ENCODE measurements at places on chromosomes 13 and 19. TPM values are rescaled to one million over a fixed set of nuclear protein-coding genes. Genes with fewer than 3 reads are reported as not detected.

- DNase-seq = no peak
These were observed 31.3 kb downstream of the GRIK5 start for GRCh38 chr19:42038666-42039065.

GRCh38 chr13:29858231-29858630 is 7.8 kb upstream of the UBL3 start:
- DNase-seq = no peak

GRCh38 chr19:3520166-3521103 is 14.3 kb downstream of the FZR1 start:
- DNase-seq = peak; percentile 66

DNA sequence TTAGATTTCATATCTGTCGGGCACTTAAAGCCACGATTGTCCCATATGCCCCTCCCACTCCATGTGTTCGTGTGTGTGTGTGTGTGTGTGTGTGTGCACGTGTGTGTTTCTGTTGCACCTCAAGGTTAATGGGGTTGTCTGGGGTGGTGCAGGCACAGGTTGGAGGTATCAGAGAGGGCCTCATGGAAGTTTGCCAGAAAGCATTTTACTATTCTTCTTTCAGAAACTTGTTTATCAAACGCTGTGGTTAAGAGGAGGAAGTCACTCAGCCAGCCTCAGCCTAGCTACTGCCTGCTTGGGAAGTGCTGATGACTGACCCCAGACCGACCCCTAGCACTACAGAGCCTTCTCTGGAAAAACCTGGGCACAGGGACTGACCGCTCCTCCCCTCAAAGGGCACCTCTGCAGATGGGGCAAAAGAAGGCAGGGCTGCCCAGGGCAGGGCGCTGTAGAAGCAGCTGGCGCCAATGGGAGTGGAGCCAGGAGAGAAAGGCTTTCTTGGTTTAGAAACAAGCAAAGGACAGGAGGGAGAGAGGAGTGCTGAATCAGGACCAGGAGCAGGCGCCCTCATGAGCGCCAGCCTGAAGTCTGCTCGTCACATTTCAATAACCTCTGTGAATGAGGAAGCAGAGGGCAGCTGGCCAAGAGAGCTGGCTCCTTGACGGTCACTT is 3.9 kb downstream of the SIAH3 start:
- DNase-seq = no peak

DNA sequence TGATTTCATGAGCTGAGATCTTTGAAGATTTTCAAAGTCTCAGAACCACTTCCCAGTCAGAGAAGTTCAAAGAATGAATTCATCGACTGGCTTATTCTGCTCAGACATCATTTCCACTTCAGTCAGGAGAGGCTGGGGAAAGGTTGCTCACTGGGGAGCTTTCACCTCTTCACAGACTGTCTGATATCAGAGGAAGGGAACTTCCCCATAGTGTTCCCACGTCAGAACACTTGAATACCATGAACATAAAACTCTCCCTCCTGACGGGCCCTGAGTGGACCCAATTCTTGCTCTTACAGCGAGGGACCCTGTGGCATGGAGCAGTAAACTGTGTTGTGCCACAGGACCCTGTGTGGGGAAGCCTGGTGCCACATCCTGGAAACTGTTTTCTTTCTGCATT is 492.6 kb downstream of the COG6 start:
- DNase-seq = no peak

GRCh38 chr19:40081411-40081810 is 9.3 kb downstream of the ZNF780A start:
- no peak for DNase-seq

- DNase-seq = no peak
These were observed 122.3 kb downstream of the B3GLCT start for GRCh38 chr13:31322026-31322425.

GRCh38 chr19:38412961-38413360 is 10.1 kb downstream of the FAM98C start:
- no peak for DNase-seq

- DNase-seq = no peak
These were observed 41.3 kb upstream of the SCEL start for GRCh38 chr13:77494226-77494625.

GRCh38 chr13:76764916-76765315 is 121.3 kb downstream of the KCTD12 start:
- DNase-seq = no peak

- no peak for DNase-seq
These were observed 41.6 kb upstream of the AMER2 start for GRCh38 chr13:25213715-25214114.

GRCh38 chr19:52224211-52224610 is 34.4 kb downstream of the PPP2R1A start:
- no peak for DNase-seq

GRCh38 chr19:17327654-17328516 is 6.8 kb downstream of the ANO8 start:
- DNase-seq = peak; percentile 85

The SHISA2 gene
- not detected for polyA plus RNA-seq

The PLPPR3 gene
- 1.6 TPM for polyA plus RNA-seq

The CCDC8 gene
- polyA plus RNA-seq = 0.03 TPM

The CGB8 gene
- not detected for polyA plus RNA-seq

The TIMM50 gene
- polyA plus RNA-seq = 83.8 TPM

The ZNF583 gene
- 1.9 TPM for polyA plus RNA-seq

The ZNF441 gene
- polyA plus RNA-seq = 5.5 TPM

The FBXL12 gene
- polyA plus RNA-seq = 30.5 TPM

The CLPTM1 gene
- polyA plus RNA-seq = 86.5 TPM

The KIR2DL4 gene
- not detected for polyA plus RNA-seq
